ENCODE measurements at places on chromosomes 13 and 19. TPM values are rescaled to one million over a fixed set of nuclear protein-coding genes. Genes with fewer than 3 reads are reported as not detected.
A peak's percentile ranks its signal among the peaks of the same experiment; 100 is the strongest.

Gene IGSF23
- not detected for total RNA-seq

Gene TTC9B
- total RNA-seq, result not detected

Gene GRIN3B
- 0.14 TPM for total RNA-seq

Gene ZNF285
- 0.27 TPM for total RNA-seq

Gene CPAMD8
- 27.3 TPM for total RNA-seq

Gene PRX
- total RNA-seq, result 7.3 TPM

Gene HCN2
- total RNA-seq, result not detected

Gene CEACAM3
- total RNA-seq, result not detected

Gene NLRP11
- total RNA-seq, result not detected

Gene GIPR
- not detected for total RNA-seq

Gene PTPRS
- total RNA-seq, result 356 TPM

Gene TICAM1
- total RNA-seq, result 14.0 TPM

- no peak for DNase-seq
Measured at GRCh38 chr19:9819596-9819909, 674 bp upstream of the FBXL12 start.

GRCh38 chr13:34857558-34858325 lies 84.3 kb upstream of the NBEA start:
- DNase-seq, result no peak

GRCh38 chr19:51339313-51339686 lies 2.6 kb downstream of the VSIG10L start:
- DNase-seq, result no peak

GRCh38 chr13:91331047-91331915 lies 16.2 kb upstream of the MIR17HG start:
- DNase-seq, result no peak

- DNase-seq, result no peak
Measured at GRCh38 chr13:111846391-111847159, 220.4 kb upstream of the SOX1 start.

DNA sequence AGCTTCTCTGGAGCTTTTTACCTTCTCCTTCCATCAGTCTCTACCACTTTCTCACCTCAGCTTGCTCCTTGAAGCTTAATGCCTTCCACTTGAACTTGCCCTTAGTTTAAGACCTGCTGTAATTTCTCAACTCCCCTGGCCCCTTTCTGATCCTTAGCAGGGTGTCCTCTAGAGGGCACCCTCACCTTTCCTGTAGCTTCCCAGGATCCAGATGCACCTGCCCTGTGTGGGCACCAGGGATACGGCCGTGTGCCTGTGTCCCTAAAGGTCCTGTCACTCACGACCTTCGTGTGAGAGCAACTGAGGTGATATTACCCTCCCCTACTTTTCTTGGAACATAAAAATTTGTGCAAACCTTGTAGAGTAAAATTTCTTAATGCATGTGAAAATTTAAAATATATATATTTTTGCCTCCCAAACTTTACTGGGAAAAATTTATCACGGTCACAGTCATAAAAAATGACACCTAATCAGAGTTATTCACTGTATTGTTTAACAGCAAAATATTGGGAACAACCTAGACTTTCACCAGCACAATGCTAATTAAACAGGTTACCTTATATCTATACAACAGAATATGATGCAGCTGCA lies 46.4 kb downstream of the PSG3 start:
- no peak for DNase-seq

- peak; percentile 33 for DNase-seq
Measured at GRCh38 chr19:38852231-38853044, 2.7 kb upstream of the HNRNPL start.

GRCh38 chr19:8129061-8129618 lies 20.3 kb downstream of the FBN3 start:
- no peak for DNase-seq

DNA sequence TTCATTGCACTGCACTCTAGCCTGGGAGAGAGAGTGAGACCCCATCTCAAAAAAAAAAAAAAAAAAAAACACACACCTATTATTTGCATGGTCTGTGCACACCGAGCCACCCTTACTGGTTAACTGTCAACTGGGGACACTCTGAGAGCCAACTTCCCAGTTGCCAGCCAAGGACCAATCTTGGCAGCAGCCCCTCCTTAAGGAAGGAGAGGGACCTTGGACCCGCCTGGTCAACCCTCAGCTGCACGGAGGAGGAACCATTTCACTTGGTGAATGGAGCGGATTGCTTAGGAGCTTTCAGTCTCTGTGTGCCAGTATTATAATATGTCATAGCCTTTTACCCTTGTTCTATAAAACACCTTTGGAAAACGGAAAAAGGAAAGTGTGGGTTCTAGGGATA lies 24.9 kb downstream of the MICOS13 start:
- no peak for DNase-seq

DNA sequence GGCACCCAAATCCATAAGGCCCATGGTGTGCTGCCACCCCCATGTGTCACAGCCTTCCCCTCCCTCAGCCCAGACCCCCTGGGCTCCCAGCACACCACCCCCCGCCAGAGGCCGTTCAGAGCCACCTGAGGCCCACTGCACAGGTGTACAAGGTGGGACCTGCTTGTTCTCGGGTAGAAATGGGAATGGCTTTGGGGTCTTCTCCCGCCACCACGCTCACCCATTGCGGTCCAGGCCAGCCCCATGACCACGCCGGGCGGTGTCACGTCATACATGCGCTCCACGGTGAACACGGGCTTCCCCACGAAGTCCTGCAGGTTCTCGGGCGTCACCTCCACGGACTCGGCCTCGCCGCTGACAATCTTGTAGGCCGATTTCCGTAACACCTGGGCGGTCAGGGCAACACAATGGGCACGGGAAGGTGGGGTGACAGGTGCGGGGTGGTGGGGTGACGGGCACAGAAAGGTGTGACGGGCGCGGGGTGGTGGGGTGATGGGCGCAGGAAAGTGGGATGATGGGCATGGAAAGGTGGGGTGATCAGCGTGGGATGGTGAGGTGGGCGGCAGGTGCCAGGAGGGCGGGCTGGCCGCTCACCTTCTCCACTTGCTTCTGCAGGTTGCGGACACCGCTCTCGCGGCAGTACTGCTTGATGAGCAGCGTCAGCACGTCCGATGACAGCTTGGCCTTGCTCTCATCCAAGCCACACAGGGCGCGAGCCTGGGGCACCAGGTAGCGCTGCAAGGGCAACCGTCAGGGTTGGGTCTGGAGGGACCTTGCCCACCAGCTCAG lies 4.3 kb downstream of the RPL36 start:
- no peak for DNase-seq

GRCh38 chr13:110263888-110264287 lies 43.1 kb downstream of the COL4A1 start:
- no peak for DNase-seq

GRCh38 chr19:49987159-49987698 lies 26.3 kb upstream of the SIGLEC11 start:
- peak; percentile 66 for DNase-seq

GRCh38 chr13:99218545-99218944 lies 17.9 kb downstream of the UBAC2 start:
- DNase-seq, result no peak

GRCh38 chr19:48945817-48946216 lies 8.9 kb upstream of the BAX start:
- DNase-seq, result no peak

DNA sequence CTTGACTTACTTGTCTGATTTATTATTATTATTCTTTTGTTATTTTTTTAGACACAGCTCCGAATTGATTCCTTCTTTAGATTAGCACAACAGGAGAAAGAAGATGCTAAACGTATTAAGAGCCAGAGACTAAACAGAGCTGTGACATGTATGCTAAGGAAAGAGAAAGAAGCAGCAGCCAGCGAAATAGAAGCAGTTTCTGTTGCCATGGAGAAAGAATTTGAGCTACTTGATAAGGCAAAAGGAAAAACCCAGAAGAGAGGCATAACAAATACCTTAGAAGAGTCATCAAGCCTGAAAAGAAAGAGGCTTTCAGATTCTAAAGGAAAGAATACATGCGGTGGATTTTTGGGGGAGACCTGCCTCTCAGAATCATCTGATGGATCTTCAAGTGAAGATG lies 29.4 kb downstream of the ERCC5 start:
- DNase-seq, result no peak

DNA sequence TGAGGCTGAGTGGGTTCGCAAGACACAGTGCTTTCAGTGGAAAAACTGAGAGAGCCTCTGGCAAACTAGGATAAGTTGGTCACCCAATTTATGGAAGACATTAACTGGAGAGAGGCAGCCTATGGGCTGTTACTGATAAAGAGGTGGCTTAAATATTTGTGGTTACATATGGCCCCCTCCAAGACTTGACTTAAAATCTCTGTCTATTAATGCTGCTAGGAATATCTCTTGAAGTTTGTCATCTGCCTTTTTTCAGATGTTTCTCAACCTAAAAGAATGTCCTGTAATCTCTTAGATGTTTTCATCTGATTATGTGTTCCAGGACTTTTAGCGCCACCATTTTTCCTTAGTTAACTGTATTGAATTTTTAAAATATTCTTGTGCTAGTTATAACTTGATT lies 54.6 kb downstream of the NAA16 start:
- no peak for DNase-seq

DNA sequence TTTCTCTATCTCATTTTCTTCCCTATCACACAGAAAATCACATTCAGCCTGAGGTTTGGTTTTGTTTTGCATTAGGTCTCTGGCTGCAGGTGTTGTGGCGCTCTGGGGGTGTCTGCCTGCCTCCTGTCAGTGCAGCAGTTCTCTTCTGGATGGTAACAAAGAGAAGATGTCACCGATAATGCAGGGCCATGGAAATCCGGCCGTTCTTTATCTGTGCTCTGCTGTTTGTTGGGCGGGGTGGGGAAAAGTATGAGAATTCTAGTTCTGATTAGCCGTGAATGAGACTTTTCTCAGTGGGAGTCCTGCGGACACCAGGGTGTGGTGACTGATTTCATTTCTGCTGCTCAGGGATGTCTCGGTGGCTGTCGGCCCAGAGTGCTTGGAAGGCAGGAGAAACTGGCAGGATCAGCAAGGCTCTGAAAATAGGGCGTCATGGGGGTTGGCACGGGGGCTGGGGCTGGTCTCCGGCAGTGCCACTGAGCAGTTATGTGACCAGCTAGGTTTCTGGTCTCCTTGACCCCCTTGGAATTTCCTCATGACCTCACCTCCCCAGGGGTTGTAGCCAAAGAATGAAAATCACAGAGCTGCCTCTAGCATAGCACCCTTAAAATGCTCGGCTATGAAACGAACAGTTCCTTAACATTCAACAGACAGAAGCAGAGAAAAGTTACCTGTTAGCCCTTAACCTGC lies 5.0 kb downstream of the RNF113B start:
- DNase-seq, result no peak

DNA sequence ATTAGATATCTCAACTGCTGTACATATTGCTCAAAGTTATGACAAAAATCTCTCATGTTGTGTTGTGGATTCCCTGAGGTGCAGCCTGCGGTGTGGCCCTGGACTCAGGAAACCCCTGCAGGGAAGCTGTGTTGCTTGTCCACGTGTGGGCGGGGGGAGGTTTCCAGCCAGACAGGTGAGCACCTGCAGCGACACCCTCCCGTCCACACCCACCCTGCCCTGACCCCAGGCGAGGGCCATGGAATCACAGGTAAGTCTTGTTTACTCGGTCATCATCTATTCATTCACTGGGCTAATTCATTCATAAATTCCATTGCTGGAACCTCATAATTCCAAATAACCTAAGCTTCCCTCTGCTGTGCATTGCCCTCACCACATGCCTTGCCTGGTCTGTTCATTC lies 14.1 kb downstream of the PLPP2 start:
- no peak for DNase-seq

- no peak for DNase-seq
Measured at GRCh38 chr19:6393983-6394412, 1.0 kb upstream of the GTF2F1 start.

- no peak for DNase-seq
Measured at GRCh38 chr13:110173247-110173818, 133.6 kb downstream of the COL4A1 start.

DNA sequence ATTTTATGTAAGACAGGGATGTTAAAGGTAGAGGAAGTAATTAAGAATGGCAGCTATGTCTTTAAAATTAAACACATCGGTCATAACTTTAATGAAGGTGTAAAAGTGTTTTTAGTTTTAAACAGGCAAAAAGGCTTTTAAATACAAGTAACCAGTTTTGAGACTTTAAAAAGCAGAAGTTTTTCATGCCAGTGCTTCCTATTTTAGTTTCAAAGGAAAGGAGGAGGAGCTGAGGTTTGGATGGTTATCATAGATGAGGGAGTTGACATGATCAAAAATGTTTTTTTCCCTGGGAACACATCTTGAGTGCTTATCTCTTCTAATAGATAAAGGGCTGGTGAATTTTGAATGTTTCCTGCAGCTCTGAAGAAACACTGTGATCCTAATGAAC lies 42.9 kb downstream of the LRCH1 start:
- DNase-seq, result no peak

GRCh38 chr19:49880162-49880869 lies 2.8 kb downstream of the TBC1D17 start:
- no peak for DNase-seq

DNA sequence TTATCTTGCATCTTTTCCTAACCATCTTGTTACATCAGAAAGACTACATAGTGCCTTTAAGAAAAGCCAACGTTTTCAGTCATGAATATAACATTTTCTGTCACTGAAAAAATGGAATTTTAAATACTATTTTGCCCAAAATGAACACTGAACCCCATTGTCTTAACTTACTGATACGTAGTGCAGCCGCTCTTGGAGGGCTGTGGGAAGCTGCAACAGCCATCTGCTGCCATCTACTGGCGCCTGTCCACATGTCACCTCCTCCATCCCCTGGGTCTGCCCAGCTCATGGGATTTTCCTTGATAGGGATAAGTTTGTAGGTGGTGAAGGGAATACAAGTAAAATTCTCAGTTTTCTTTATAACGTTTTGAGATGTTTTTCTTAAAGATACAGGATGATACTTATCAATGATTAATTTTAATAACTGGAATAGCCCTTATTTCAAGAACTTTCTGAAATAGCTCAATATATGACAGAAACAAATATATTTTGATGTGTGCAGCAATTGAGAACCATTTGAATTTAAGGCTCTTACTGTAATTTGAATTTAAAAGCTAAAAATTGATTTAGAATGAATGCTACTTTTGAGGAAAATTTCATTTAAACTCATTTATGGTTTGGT lies 73.7 kb downstream of the GGACT start:
- DNase-seq, result no peak

- DNase-seq, result no peak
Measured at GRCh38 chr19:5966215-5966614, 11.7 kb downstream of the RANBP3 start.
